ENCODE measurements at places on chromosomes 2 and 18.

- DNase-seq: no peak
These were observed 1635.0 kb upstream of the ACVR2A start for GRCh38 chr2:146209842-146210275.

- DNase-seq: no peak
These were observed 32.7 kb downstream of the CELF4 start for GRCh38 chr18:37532917-37533316.

- no peak for DNase-seq
These were observed 4.7 kb downstream of the MGAT4A start for GRCh38 chr2:98726205-98726604.

DNA sequence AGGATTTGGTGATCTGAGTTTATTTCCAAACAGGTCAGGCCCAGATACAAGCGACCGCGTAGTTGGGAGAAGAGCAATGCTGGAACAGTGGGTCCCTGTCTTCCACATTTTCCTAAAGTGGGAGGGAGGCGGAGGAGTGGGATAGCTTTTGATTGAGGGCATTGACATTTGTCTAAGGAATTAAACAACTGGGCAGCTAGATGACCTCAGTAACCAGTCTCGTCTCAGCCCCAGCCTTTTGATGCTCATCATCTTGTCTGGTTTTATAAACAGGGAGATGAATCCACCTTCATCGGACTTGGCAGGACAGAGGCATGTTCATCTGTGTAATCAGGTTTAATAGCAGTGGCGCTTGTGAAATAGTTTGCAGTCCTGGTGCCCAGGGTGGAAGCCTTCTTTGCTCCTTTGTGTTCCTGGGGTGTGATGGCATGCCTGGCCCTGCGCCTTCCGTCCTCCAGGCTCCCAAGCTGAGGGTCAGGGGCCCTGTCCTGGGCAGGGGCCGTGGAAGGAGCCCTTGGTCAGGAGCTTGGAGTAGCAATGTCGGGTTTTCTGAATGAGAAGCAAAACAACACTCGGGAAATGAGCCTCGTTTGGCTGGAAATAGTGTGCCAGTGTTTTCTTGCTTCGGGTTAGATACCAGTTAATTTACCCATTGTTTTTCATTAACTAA is 193.8 kb downstream of the FAM210A start:
- no peak for DNase-seq

DNA sequence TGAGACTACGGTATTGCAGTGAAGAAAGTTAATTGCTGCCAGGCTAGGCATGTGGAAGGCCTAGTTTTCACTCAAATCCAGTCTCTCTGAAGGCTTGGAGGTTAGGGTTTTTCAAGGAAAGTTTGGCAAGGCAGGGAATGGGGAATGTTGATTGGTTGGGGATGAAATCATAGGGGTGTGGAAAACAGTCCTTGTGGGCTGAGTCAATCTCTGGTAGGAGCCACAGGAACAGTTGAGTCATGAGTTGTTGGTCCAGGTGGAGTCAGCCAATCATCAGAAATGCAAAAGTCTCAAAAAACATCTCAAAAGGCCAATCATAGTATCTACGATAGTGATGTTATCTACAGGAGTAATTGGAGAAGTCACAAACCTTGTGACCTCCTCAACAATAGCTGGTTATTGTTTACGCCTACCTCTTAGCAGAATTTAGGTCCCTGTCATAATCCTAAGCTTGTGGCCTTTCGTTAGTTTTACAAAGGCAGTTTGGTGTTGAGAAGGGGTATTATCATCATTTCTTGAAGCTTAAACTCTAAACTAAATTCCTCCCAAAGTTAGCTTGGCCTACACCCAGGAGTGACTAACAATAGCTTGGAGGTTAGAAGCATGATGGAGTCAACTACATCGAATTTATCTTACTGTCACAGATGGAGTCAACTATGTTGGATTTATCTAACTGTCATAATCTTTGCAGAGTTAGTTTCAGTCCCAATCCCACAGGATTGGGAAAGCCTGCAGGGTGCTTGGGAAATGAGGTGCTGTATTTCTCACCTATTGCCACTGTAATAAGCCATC is 33.7 kb upstream of the APCDD1 start:
- DNase-seq: no peak

Measured in activated effector memory CD4-positive, alpha-beta T cell treated with anti-CD3 and anti-CD28 coated beads, Interleukin-2, amount 50 U/mL, for 16 hours (primary cell).